HFF-Myc (cell line): ENCODE measurements at places on chromosomes 4 and X.

DNA sequence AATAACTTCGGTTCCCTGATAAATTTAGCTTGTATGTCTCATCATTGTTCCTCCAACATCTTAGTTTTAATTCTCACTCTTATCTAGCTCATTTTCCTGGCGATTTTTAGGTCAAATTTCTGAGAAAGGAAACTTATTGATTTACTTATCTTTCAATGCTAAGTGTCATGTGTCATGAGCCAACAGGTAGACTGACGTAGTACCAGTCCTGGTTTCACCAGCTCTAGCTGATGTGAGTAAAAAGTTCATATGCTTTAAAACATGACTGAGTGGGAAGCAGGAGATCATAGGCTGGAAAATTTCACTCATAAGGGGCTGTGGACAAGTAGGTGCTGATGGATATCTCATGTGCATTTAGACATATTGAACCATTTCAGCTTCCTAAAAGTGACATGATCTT is 441.7 kb upstream of the NR3C2 start:
- DNase-seq, result no peak

- no peak for DNase-seq
Measured at GRCh38 chr4:101993002-101993841, 202.7 kb downstream of the BANK1 start.

- DNase-seq, result no peak
Measured at GRCh38 chr4:6335040-6335590, 65.5 kb downstream of the WFS1 start.

DNA sequence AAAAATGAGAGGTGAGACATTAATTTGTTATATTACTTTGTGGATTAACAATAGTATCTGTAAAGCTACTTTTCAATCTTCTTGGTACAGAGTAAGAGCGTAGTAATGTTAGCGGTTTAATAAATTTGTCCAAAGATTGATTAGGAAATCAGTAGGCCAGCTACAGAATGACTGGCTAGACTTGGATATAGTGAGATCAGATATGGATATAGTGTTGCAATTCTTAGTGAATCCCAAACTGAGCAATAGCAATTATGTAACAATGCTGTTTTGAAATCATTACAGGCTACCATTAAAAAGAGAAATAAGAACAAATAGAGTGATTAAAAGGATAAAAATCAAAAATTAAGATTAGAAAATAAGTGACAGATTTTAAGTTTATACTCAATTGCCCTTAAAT is 847 bp upstream of the UGT2A2 start:
- no peak for DNase-seq

GRCh38 chr4:24764345-24764744 is 31.0 kb upstream of the SOD3 start:
- DNase-seq, result no peak

GRCh38 chr4:150150629-150151062 is 72.4 kb downstream of the DCLK2 start:
- no peak for DNase-seq

GRCh38 chrX:8049827-8050226 is 121.2 kb downstream of the VCX2 start:
- no peak for DNase-seq

DNA sequence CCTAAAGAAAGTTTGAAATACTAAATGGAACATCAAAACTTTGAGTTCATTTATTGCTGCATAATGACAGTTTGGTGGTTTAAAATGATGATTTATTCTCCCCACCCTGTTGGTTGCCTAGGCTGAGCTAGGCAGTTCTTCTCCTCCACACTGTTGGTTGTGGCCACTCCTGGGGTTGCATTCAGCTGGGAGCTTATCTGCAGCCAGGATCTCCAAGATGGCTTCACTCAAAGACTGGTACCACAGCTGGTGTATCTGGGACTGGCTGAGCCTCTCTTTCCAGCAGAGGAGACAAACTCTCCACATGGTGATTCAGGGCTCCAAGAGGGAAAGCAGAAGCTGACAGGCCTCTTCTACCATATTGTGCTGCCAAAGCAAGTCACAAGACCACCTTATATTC is 33.1 kb downstream of the MSL3 start:
- DNase-seq, result no peak

- DNase-seq, result no peak
Measured at GRCh38 chrX:14591976-14592375, 62.6 kb downstream of the GLRA2 start.
